Stimulated activated CD8-positive, alpha-beta memory T cell treated with anti-CD3 and anti-CD28 coated beads, Interleukin-7, amount 100 ng/mL, for 48 hours (primary cell): ENCODE measurements at places on chromosomes 4 and X.

DNA sequence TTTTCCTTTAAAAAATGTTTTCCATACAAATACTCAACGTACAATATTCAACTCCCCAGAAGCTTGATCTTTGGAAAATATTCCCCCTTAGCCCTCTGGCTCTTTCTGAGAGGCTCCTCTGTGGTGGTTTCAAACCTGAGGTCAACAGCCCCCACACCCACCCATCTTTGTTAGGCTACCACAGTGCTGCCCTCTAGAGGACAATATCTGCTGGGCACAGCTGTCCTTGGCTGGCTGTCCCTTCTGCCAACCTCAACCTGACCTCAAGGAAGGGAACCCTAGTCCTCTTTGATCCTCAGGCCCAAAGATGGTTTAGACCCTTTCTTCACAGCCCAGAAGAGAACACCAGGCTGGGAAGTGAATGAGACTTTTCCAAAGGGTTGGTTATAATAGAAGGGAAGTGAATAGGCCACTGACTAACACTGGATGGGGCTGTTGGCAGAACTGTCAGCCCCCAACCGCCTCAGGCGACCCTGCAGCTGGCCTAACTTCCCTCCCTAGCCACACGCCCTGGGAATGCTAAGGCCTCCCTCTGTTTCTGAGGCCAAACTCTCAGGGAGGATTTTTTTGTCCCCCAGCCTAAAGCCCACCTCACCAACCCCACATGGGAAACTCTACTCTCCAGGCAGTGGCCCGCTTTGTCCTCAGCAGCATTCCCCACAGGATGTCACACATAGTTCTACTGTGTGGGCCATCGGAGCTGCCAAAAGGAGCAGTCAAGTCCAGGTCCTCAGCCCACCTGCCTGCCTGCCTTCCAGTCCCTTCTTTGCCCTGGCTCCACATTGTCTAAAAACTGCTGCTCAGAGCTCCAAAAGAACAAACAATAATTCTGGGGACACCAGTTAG is 34.3 kb downstream of the NYX start:
- no peak for DNase-seq

- no peak for DNase-seq
These were observed 56.8 kb downstream of the SLC39A8 start for GRCh38 chr4:102288497-102288896.

GRCh38 chrX:37302569-37302968 is 46.6 kb upstream of the PRRG1 start:
- no peak for DNase-seq

DNA sequence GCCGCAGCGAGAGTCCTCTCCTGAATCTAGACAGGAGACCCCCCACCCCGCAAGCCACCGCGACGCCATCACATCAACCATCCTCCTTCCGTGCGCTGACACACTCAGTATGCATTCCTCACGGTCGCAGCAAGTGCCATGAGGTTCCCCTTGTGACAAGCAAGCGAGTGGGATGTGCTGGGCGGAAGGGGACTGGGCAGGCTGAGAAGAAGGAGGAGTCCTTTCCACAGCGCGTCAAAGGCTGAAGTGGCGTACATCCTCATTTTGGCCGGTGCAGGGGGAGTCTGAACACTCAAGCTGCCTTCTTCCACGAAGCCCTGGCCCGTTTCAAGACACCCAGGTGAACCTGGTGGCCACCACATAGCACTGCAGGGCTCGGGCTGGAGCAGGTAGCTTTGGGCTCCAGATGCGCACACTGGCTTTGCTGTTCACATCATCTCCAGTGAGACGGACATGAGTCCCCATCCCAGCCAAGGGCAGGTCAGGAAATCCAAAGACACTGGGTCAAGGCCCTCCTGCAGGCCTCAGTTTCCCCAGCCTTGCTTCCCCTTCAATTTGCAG is 30.4 kb downstream of the CCNQ start:
- DNase-seq: no peak

GRCh38 chr4:2217726-2218125 is 24.2 kb downstream of the HAUS3 start:
- DNase-seq: no peak

DNA sequence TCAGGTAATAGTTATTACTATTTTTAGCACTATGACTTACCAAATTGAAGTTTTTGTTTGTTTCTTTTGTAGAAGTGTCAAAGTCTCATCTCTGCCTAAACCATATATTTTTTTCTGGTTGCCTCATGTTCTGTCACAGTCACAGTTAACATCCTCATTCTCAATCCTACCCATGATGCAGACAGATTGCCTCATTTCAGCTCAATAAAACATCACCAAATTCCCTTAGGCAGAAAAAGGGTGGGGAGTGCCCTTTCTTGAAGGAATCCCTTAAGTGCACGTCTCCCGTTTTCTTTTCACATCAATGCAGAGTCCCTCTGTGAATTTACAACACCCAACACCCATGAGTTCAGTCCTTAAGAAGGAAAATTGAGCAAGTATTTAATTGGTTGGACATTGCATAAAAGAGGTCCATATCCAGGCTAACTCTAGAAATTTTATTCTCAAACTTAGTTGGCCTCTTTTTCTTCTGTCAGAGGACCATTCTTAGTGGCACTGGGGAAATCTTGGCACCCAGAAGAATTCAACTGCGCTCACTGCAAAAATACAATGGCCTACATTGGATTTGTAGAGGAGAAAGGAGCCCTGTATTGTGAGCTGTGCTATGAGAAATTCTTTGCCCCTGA is 103.7 kb upstream of the BMPR1B start:
- no peak for DNase-seq

GRCh38 chr4:23219779-23220408 is 527.2 kb downstream of the GBA3 start:
- DNase-seq: no peak

DNA sequence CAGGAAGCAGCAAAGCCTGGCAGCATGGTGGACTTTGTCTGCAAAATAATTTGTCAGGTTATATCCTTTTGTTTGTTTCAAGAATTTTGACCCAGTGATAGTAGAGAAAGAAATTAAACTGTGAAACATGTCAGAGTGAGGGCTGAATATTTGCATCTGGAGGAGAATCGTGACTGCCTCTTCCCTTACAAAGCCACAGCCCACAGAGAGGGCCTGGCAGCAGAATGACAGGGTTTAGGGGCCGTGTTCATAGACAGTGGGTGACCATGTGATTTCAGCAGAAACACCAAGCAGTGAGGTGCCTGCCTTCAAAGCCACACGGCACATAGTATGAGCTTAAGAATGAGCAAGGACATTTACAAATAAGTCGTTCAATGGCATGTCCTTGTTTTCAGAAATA is 24.4 kb upstream of the PLAC8 start:
- peak; percentile 34 for DNase-seq

- DNase-seq: no peak
These were observed 724.0 kb downstream of the ADGRL3 start for GRCh38 chr4:61924131-61924530.

- DNase-seq: no peak
These were observed 835.5 kb downstream of the PDHA2 start for GRCh38 chr4:96675416-96675815.

DNA sequence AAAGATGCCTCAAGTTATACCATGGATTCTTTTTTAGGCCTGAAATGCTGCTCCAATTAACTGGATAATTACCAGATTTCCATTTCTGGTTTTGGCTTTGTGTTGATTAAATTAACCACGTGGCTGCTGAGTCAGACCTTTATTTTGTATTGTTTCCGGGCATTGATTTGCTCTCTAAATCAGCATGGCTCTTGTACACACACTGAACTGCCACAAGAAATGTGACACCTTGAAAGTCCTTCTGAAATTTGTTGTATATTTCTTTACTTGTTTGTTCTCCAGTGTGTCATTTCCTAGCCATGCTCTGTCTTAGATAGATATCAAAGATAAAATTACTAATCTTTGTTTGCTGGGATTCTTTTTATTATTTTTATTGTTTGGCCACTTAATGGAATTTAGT is 11.7 kb downstream of the MTTP start:
- no peak for DNase-seq

DNA sequence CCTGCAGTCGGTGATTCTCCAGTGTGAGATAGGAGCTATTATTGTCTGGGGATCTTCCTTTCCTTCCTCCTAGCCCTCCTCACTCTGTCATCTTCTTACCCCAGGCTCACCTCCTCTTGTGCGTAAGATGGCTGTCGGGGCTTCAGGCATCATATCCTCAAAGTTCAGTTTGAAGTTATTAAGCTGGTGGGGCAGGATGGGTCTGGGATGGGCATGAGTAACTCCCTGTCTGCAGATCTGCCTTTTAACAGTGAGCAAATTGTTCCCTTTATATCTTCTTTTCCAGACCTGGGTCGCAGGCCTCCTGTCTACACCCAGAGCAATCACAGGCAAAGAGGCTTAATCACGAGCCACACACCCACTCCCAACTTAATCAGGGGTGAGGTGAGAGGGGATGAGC is 900 bp upstream of the MTMR1 start:
- DNase-seq: no peak

GRCh38 chr4:10461091-10461849 is 4.0 kb upstream of the ZNF518B start:
- DNase-seq: peak; percentile 18

- no peak for DNase-seq
These were observed 150.9 kb downstream of the BCOR start for GRCh38 chrX:39946822-39947221.

- no peak for DNase-seq
These were observed 122.5 kb upstream of the TRIM2 start for GRCh38 chr4:153081693-153082092.

- no peak for DNase-seq
These were observed 219.2 kb downstream of the CBR4 start for GRCh38 chr4:168790898-168791297.

DNA sequence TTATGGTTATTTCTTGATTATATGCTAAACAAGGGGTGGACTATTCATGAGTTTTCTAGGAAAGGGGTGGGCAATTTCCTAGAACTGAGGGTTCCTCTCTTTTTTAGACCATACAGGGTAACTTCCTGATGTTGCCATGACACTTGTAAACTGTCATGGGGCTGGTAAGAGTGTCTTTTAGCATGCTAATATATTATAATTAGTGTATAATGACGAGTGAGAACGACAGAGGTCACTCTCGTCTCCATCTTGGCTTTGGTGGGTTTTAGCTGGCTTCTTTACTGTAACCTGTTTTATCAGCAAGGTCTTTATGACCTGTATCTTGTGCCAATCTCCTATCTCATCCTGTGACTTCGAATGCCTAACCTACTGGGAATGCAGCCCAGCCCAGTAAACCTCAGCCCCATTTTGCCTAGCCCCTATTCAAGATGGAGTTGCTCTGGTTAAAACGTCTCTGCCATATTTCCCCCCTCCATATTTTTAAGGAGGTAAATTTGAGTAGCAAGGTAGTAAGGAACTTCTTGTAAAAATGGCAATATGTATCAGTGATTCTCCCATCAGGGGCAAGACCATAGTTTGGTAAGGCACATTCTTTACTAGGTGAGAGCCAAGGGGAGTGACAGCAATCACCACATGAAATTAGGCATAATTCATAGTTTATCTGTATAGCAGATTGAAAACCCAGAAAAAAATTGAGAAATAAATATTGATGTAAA is 2.6 kb downstream of the CXCL2 start:
- DNase-seq: no peak

DNA sequence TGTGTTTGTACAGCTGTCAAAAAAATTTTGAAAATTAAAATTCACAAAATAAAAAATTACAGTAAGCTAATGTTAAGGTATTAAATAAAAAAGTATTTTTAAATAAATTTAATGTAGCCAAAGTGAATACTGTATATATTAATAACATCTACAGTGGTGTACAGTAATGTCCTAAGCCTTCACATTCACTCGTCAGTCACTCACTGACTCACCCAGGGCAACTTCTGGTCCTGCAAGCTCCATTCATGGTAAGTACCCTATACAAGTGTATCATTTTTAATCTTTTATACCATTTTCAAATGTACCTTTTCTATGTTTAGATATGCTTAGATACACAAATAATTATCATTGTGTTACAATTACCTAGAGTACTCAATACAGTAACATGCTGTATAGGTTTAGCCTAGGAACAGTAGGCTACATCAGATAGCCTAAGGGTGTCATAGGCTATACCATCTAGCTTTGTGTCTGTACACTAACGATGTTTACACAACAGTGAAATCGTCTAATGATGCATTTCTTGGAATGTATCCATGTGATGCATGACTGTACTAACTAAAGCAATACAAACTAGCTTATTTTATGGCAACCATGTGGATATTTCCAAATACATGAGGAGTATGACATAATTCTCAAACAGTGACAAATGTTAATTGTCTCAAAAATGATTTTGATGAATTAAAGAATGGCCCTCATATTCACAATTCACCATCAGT is 13.7 kb downstream of the DDX60 start:
- no peak for DNase-seq

DNA sequence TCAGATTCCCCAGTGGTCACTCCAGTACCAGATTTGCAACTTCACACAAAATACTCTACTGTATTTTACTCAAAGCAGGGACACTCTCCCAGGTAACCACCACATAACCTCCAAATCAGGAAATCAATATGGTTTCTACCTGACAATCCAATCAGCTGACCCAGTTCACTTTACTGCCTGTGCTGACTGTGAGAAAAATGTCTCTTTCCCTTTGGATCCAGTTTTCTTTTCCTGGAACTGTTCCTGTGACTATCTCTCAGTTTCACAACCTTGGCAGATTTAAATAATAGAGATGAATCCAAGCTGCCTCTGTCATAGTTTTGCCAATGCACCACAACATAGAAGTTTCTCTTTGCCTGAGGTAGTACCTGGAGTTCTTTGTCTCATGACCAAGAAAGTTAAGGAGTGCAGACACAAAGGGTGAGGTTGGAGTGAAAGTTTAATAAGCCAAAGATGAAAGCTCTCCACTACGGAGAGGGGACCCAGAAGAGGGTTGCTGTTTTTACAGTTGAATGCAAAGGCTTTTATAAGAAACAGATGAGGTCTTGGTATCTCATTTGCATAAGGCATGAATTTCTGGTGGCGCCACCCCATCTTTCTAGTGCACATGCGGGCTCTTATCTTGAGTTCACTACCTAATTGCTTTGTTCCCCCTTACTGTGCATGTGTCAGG is 29.7 kb upstream of the IL9R start:
- DNase-seq: no peak

GRCh38 chr4:55446578-55446922 is 50.8 kb downstream of the TMEM165 start:
- DNase-seq: no peak

- DNase-seq: no peak
These were observed 1.2 kb upstream of the PHKA2 start for GRCh38 chrX:18985186-18985435.

DNA sequence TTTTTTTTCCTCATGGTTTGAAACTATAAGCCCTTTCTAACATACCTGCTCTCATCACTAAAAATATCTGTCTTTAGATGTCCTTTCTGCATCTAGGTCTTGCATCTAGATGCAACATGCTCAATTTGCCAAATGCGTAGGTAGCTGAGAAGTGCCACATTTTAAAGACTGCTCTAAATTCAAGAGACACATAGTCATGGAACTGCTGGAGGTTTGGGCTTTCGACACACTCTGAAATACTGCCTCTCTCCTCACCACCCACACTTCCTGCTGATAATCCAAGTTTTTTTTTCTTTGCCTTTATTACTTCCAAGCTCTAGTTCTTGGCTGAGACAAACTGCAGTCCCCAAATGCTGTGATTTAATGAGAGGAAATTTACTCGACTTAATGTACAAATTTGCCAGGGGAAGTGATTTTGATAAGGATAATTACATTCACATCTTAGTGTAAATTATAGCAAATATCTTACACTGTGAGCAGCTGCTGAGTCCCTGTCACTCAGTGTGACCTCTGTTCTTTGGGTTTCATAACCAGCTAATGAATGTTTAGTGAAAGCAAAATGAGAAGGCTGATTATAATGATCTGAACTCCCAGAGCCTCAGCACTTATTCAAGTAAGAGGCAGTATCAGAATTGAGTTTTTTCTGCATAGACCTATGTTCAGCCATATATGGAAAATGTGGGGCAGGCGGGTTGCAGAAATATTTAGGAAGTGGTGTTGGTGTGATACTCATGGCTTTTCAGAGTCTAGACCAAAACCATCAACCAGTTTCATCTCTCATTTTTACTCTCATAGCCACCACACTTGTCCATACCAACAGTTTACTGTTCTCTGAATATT is 31.3 kb downstream of the DRD5 start:
- no peak for DNase-seq
